IPS DF 6.9 (cell line): ENCODE measurements at places on chromosomes 1 and 21.

GRCh38 chr21:37463083-37463801, 96.7 kb downstream of the DYRK1A start:
- no peak for DNase-seq

GRCh38 chr1:171606402-171606941, 15.6 kb upstream of the MYOCOS start:
- DNase-seq: no peak

GRCh38 chr21:42731264-42732032, 78.0 kb downstream of the PDE9A start:
- no peak for DNase-seq

DNA sequence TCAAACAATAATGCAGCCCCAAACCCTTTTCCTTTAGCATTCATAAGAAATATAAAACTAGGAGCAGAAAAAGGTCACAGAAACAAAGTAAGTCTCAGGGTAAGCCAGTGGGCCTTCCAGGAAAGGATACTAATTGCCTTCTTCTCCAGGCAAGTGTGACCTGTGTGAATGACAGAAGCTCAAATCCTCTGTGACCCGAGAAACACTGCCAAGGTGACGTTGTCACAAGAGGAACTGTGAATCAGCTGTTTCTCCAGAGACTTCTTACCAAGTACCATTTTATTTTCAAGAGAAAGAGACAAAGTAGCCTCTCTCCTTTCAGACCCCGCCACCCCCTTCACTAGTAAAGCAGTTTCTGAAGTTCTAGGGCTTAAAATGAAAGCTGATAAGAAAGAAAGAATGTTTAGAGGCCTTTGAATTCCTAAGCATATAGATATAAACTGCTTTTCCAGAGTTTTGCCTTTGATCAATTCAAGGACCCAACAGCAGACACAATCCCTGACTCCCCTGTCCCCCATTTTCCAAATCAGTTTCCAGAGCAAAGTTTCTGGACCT, 155.6 kb downstream of the NUF2 start:
- no peak for DNase-seq

GRCh38 chr1:31467005-31467674, 54.1 kb downstream of the SERINC2 start:
- no peak for DNase-seq

GRCh38 chr21:38918607-38919346, 113.0 kb downstream of the ETS2 start:
- DNase-seq: no peak

GRCh38 chr1:41500378-41500777, 15.9 kb upstream of the EDN2 start:
- DNase-seq: no peak

DNA sequence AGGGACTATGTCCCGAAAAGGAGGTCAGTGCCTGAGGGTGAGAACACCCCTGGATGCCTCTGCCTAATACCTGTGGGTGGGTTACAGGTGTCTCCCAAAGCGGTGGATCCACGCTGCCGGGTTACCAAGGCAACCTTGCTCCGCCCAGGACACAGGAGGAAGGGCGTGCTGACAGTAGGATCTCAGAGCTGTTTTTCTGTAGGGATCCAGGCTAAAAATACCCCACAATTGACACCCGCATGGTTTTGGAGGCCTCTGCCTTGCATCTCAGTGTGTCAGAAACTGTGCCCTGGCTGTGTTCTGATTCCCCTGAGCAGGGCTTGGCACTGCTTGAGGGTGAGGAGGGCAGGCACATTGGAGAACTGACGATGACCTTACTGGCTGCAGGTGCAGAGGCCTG, 118.0 kb downstream of the IER5 start:
- DNase-seq: no peak

DNA sequence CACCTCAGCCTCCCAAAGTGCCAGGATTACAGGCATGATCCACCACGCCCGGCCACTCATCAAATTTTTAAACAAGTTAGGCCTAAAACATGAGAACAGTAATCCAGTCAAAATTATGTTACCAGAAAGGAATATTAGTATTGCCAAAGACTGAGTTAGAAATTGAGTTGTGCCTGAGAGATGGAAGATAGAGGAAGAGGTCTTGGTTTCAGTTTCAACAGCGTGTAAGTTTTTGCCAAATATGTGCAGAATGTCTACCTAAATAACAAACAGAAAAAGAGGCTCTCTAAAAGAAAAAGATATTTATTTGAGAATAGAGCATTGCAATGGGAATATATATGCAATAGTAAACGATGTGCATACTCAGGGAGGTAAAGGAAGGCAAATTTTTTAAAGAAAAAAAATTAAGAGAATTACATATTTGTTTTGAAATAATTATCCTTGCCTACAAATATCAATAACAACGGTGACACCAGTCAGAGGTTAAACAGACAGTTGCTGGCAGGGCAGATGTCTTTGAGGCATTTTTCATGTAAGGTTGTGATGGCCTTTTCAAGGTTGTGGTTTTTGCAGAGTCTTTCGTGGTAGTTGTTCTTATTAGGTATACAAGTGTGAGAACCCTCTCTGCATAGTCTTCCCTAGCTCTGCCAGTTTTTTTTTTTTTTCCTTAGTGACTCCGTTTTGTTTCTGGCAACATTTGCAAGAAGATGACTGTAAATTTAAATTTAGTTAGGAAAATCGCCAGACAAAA, 2.2 kb upstream of the CD1B start:
- no peak for DNase-seq

GRCh38 chr1:179709841-179710329, 33.2 kb upstream of the FAM163A start:
- no peak for DNase-seq

DNA sequence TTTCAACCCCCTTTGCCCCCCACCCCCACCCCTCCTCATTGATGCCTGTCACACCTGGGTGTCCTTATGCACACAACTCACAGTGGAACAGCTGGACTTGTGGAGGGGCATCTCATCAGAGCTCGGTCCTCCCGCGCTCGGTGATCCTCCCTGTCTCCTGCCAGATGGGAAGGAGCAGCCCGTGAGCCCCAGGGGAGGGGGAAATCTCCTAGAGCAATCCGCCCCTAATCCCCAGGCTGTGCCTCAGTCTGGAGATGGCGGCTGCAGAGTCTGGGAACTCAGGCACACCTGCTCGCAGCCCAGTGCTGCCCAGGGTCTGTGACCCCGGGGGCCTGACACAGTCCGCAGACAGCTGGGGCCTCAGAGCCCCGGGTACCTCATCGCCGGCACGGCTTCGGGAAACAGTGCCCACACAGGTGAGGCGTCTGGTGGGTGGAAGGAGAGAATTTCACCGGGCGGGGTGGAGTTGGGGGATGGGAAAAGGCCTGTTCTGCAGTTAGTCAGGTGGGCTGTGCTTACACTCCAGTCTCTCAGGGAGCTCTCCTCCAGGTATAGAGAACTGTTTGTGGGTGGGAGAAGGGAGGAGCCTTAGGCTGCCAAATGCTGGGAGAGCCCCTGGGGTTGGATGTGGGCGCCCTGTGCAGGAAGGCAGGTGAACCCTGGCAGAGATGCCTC, 29.3 kb downstream of the TMCC2 start:
- DNase-seq: no peak

GRCh38 chr1:223872308-223872901, 26.7 kb upstream of the TP53BP2 start:
- DNase-seq: no peak

DNA sequence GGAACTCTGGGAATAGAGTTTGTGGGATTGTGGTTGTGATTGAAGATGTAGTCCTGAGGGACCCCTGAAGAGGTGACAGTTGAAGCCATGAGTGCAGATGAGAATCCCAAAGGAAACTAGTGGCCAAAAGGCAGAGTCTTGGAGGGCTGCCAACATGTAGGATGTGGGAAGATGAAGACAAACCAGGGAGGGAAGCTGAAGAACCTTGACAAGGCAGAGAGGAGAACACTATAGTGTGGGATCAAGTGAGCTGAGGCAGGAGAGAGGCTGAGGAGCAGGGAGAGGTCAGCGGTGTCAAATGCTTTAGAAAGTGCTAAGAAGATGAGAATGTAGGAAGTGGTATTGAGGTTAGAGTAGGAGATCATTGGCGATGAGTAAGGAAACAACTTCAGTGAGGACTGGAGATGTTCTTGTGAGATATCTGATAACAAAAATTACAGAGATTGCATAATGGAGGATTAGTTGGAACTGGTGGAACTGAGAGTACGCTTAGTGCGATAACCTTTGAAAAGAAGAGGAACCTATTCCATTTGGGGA, 88.5 kb upstream of the VCAM1 start:
- DNase-seq: no peak

DNA sequence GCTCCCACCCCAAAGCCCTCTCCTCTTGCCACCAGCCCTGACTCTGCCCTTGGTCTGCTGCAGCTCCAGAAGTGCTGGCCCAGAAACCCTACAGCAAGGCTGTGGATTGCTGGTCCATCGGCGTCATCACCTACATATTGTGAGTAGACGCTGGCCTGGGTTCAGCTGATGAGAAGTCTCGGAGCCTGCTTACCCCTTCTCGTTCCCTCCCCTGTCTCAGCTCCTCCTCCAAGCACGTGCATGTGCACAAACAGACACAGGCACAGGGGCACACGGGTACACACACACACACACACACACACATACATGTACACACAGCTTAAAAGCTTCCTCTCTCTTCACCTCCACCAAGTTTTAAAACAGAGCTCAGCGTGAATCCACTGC, 24.3 kb downstream of the CAMK1G start:
- DNase-seq: no peak

DNA sequence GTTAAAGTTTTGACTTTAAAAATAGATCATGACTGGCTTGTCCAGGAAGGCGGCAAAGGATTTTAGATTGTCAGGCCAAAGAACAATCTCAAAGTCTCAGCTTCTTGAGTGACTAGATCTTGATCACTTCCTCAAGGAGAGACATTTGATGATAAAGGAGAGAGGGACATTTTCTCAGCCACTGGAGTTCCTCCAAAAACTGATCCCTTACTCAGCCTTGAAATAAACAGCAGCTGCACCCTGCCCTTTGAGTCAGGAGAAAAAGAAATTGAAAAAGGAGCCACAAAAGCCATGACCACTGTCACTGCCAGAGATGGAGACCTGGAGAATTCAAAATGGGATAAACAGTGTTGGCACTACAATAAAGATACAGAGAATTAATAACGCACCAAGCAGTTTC, 288.4 kb upstream of the PRMT6 start:
- no peak for DNase-seq

GRCh38 chr1:117215019-117215418, 4.3 kb upstream of the VTCN1 start:
- no peak for DNase-seq

DNA sequence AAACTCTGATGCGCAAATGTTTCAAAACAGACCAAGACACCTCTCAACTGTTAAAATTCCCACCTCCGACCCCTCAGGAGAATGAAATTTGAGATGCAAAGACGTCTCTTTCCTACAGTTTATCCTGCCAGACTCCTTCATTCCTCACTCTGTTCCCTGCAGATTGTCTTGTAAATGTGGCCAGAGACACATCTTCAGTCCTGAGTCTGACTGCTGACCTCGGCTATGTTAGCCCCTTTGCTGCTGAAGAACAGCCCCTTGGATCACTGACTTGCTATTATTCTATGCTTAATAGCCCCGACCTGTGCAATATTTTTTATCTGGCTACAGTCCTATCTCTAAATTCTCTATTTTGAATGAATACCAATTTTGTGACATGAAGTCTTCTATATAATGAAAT, 16.6 kb upstream of the ESRRG start:
- no peak for DNase-seq

DNA sequence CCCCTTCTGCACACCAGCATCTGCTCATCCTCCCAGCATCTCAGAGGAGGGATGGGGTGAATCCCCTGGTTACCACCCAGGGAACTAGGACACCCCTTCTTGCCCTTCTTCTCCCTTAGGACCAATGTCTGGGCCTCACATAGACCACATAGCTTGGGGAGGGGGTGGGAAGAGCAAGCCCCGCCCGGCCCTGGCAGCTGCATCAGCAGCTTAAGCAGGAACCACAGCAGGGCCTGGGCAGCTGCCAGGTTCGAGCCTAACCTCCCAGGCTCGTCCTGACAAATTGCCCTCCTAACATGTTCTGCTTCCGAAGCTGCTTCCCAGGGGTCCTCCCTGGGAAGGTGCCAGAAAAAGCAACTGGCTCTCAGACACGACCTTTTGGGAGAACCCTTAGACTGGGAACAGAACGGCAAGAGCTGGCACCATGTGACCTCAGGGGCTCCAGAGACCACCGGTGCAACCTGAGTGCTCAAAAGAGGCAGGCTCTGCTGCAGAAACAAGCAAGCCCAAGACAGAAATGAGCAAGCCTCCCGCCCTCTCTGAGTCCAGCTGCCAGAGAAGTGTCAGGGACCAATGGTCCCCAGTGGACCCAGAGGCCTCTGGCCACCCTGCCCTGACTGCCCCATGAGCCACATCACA, 18.4 kb upstream of the CLSTN1 start:
- DNase-seq: no peak

- no peak for DNase-seq
Measured at GRCh38 chr1:97277891-97278654, 556.5 kb downstream of the PTBP2 start.

GRCh38 chr1:47622776-47623556, 185.1 kb downstream of the FOXD2 start:
- no peak for DNase-seq

DNA sequence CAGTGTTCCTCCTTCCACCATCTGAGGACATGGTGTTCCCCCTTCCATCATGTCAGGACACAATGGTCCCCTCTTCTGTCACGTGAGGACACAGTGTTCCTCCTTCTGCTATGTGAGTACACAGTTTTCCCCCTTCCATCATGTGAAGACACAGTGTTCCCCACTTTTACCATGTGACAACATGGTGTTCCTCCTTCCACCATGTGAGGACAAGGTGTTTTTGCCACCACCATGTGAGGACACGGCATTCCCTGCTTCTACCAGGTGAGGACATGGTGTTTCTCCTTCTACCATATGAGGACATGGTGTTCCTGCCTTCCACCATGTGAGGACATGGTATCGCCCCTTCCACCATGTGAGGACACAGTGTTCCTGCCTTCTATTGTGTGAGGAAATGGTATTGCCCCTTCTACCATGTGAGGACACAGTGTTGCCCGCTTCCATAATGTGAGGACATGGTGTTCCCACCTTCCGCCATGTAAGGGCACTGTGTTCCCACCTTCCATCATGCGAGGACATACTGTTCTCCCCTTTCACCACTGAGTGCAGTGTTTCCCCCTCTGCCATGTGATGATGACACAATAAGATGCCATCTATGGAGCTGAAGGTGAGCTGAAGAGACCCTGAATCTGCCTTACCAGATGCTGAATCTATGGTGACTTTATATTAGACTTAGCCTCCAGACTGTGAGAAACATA, 132.3 kb downstream of the FCRL5 start:
- no peak for DNase-seq

DNA sequence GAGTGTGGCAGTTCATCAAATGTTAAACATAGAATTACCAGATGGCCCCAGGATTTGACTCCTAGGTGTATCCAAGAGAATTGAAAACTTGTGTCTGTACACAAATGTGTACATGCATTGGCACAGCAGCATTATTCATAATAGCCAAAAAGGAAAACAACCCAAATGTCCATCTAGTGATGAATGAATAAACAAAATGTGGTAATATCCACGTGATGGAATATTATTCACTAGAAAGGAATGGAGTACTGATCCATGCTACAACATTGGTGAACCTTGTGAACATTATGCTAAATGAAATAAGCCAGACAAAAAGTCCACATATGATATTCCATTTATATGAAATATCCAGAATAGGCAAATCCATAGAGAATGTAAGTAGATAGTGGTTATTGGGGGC, 77.7 kb downstream of the RAVER2 start:
- no peak for DNase-seq

- no peak for DNase-seq
Measured at GRCh38 chr1:74731399-74732052, 1.3 kb downstream of the CRYZ start.
